Naive thymus-derived CD4-positive, alpha-beta T cell (primary cell): ENCODE measurements at places on chromosomes 1 and 21.

GRCh38 chr1:145960468-145961108 is 2.8 kb upstream of the LIX1L start:
- peak; percentile 25 for DNase-seq

- DNase-seq = no peak
Observed at GRCh38 chr1:93448292-93448982, 519 bp downstream of the FNBP1L start.

GRCh38 chr1:161038523-161039153 is at the start of gene TSTD1:
Gene TSTD1 (minus strand): TSS chr1:161038964. CDS start chr1:161038889, 75 bp downstream.
- DNase-seq = peak; percentile 89

- DNase-seq = no peak
Observed at GRCh38 chr1:24866211-24867083, 63.6 kb downstream of the RUNX3 start.

DNA sequence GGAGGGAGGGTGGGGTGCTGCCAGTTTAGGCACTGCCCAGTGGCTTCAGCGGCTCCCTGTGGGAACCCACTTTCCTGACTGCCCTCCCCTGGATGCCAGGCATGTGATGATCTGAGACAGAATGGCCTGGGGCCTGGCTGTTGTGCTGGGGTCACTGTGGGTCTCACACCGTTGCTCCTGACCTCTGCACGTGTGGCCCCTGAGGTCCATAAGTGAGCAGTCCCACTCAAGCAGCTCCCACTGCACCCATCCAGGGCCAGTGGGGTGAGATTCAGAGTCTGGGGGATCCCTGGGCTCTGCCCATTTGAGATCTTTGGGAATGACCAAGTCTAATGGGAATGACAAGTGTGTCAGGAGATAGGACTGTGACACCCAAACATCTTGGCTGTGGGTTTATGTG is 18.0 kb downstream of the PODN start:
- DNase-seq = no peak

DNA sequence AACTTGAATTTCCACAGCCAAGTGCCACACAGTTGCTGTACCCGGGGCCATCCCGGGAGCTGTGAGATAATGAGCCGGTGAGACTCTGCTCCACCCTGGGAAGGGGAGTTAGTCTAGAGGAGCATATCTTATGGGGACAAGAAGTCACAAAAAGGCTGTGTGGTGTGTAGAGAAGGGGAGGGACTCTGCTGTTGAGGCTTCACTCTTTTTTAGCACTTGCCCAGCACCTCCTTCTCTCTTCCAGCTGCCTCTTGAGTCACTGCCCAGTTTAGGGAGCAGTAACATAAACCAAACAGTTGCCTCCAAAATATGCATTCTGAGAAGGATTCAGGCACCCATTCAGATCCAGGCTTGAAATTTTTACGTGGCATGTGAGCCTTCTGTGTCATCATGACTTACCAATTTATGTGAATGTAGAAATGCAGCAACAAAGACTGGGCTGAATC is 744 bp upstream of the WDR26 start:
- no peak for DNase-seq

DNA sequence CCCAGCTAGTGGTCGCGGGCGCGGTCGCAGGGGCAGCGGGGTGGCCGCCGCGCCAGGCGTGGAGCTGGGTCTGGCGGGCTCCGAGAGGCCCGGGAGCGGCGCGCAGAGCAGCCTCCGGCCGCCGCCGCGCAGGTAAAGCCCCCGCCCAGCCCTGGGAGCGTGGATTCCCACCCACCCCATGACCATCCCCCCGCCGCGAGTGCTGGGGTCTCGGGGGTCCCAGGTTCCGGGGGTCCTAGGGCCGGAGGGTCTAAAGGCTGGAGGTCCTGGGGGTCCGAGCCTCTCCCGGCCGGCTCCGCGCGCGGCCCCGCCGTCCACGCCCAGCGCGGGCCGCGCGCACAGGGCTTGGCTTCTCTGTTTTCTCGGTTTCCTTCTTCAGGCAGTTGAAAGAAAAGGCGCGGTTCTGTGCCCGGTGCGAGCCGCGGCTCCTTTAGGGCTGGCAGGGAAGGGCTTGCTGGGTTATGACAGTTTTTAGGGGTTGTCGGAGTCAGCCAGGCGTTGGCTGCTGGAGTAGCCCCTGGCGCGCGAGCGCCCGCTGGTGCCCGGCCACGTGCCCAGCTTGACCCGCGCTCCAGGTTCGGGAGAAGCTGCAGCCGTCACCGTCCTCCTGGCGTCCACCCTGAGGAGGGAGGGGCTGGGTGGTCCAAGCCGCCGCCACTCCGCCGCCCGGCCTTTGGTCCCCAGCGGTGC is 359 bp downstream of the LRRC3 start:
- no peak for DNase-seq

DNA sequence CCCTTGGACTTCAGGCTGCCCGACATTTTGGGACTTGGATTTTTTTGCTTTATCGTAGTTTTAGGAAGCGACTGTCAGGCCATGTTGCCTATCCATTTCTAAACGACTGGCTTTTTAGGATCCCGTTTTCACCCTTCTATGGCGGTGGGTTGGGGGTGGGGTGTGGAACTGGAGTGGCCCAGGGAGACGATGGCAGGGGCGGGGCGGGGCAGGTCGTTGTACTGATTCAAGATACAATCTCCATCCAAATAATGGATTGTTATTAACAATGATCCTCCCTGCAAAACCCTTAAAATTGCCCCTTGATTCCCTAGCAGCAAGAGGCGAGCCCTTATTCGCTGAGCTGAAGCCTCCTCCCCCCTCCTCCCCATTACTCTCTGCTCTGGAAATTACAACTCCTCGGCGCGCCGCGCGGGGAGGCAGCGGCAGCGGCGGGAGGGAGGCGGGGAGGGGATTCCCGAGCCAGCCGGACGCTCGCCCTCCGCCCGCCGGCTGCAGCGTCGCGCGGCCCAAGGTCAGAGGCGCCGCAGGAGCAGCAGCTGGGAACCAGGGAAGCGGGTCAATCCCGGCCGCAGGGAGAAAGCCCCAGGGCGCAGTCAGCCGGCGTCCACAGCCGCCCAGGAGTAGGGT is at the start of gene TRIM67:
Gene TRIM67 (plus strand): TSS at position 392 of the 630 bp plus-strand sequence. CDS start 912 bp downstream, outside the sequence.
- DNase-seq = no peak

DNA sequence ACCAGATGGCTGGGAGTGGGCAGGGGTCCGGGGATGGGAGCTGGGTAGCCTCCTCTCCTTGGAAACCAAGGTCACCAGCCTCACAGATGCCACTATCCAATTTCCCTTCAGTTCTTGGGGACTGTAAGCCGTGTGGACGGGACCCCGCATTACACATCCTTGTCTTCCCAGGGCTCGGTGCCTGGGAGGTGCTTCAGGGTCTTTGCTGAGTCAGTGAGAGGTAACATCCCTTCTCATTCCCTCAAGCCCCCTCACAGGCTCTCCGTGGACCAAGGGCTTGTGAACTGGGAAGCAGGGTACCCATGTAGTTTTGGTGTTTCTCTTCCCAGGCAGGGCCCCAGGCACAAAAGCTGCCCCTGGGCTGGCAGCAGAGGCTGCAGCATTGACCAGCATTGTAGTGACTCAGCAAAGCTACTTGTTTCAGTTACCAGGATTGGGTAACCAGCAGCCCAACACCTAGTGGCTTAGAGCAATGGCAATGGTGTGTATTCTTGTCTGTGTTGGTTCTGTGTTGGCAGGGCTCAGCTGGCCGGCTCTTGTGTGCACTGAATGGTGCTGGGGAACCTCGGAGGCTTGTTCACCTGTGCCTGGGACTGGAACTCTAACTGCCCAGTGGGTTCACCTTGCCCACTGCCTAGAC is 24.6 kb upstream of the PCBP3 start:
- no peak for DNase-seq

- DNase-seq = no peak
Observed at GRCh38 chr1:173789841-173790240, 34.6 kb upstream of the DARS2 start.

GRCh38 chr21:44391345-44392091 is 38.1 kb downstream of the TRPM2 start:
- no peak for DNase-seq

- no peak for DNase-seq
Observed at GRCh38 chr1:206047271-206047670, 5.7 kb upstream of the RHEX start.

- DNase-seq = no peak
Observed at GRCh38 chr1:155219592-155220031, 11.1 kb downstream of the MTX1 start.

GRCh38 chr1:41580021-41580420 is 95.5 kb upstream of the EDN2 start:
- DNase-seq = peak; percentile 9

DNA sequence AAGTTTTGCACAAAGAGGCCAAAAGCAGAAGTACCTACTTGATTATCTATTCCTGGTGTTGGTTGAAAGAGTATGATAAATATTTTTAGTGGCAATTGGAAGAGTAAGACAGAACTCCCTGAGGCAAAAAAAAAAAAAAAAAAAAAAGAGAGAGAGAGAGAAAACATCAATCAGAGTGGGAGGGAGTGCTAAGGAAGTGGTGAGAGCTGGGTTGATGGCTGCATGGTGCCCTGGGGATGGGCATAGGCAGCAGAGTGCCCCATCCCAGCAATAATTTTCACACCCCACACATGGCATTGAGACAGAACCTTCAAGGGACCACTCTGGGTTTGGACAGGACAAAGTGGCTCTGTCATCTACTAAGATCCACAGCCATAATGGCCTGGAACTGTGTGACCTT is 59.4 kb upstream of the FAM20B start:
- no peak for DNase-seq

- no peak for DNase-seq
Observed at GRCh38 chr1:208581209-208581608, 337.0 kb upstream of the PLXNA2 start.

- DNase-seq = no peak
Observed at GRCh38 chr1:203278082-203278884, 27.0 kb upstream of the BTG2 start.

DNA sequence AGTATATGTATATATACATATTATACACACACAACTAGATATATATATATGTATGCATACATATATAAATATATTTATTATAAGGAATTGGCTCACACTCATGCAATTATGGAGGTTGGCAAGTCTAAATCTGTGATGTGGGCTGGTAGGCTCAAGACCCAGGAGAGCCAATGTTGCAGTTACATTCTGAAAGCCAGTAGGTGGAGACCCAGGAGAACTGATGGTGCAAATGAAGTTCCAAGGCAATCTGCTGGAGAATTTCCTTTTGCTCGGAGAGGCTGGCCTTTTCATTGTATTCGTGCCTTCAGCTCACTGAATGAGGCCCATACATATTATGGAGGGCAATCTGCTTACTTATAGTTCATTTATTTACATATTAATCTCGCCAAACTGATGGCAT is 9.4 kb downstream of the IVL start:
- no peak for DNase-seq

DNA sequence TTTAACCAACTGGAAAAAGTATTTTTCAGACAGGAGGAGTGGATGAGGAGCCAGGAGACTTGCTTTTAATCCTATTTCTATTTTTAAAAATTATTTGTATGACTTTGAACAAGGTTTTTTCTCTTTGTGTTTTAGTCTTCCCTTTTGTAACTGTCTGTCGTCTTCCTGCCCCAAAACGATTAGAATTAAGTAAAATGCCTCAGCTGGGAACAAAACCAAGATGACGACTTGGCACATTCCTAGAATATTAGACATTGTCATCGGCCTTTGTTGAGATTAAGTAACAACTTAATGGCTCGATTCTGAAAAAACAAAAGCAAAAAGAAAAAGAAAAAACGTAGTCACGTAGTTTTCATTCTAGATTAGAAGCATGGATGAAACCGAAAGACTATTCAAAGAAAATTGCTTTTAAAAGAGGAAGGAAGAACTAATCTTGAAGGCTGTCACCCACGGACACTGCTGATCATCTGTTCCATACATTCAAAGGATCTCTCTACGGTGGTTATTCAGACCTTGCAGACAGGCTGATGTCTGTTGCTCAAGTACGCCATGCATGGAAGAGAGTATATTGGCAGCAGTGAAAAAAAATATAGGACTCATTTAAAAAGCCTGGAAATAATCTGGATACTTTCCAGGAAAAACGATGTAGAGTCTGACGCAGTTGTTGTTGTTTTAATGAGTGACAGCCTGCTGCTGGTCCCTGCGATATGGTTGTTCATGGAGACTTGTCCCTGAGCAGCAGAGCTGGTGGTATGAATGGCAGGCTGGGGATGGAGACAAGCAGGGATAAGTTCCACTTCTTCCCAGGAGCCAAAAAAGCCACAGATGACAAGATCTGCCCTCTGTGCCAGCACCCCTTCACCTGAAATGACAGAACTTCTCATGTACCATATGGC is 16.8 kb downstream of the GNG4 start:
- DNase-seq = no peak

GRCh38 chr1:247407180-247407616 is 8.8 kb upstream of the NLRP3 start:
- DNase-seq = peak; percentile 51

- no peak for DNase-seq
Observed at GRCh38 chr1:59747420-59748024, 67.2 kb upstream of the HOOK1 start.

DNA sequence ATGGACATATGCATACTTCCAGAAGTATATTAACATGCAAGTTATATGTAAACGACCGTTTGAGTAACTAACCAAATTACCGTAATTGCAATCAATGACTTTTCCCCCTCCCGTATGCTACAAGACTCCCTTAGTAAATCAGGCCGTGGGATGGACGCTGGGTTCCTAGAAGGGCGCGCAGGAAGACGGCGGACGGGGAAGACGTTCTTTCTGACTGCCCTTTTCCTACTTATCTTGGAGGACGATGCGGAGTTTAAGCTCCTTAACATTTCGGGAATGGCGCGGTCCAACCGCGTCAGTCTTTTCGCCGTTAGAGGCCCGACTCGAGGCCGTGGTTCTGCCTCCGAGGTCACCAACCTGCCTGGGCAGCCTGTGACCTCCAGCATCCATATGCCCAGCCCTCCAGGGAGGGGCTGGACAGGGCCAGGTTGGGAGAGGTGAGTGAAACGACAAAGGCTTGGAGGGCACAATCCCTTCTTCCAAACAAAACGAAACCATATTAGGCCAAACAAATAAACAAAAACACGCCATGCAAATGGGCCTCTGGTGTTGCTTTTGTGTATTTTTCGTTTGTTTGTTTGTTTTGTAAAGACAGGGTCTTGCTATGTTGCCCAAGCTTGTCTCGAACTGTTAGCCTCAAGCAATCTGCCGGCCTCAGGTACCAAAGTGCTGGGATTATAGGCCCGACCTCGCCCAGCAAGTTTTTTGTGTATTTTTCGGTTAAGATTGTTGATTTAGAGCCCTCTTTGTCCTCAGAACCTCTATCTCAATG is 873 bp upstream of the PI4KB start:
- DNase-seq = no peak

GRCh38 chr21:45336870-45337269 is 49.2 kb upstream of the POFUT2 start:
- DNase-seq = no peak

- DNase-seq = no peak
Observed at GRCh38 chr1:27779122-27779521, 6.1 kb downstream of the STX12 start.
